ENCODE measurements at places on chromosomes 1 and 21.

GRCh38 chr1:113488576-113489177 is 98.4 kb downstream of the MAGI3 start:
- no peak for DNase-seq

GRCh38 chr1:180586671-180587155 is 27.9 kb downstream of the OVAAL start:
- peak; percentile 60 for DNase-seq

DNA sequence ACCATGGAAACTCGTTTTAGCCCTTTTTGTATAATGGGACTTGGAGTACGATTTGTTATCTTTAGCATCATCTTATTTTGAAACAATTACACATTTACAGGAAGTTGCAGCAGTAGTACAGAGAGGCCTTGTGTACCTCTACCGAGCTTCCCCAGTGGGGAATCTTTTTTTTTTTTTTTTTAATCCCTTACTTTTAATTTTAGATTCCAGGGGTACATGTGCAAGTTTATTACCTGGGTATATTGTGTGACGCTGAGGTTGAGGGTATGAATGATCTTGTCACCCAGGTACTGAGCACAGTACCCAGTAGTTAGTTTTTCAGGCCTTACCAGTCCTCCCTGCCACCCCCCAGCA is 45.9 kb downstream of the HHAT start:
- DNase-seq: no peak

- DNase-seq: no peak
Observed at GRCh38 chr1:107183011-107183410, 42.2 kb downstream of the NTNG1 start.

DNA sequence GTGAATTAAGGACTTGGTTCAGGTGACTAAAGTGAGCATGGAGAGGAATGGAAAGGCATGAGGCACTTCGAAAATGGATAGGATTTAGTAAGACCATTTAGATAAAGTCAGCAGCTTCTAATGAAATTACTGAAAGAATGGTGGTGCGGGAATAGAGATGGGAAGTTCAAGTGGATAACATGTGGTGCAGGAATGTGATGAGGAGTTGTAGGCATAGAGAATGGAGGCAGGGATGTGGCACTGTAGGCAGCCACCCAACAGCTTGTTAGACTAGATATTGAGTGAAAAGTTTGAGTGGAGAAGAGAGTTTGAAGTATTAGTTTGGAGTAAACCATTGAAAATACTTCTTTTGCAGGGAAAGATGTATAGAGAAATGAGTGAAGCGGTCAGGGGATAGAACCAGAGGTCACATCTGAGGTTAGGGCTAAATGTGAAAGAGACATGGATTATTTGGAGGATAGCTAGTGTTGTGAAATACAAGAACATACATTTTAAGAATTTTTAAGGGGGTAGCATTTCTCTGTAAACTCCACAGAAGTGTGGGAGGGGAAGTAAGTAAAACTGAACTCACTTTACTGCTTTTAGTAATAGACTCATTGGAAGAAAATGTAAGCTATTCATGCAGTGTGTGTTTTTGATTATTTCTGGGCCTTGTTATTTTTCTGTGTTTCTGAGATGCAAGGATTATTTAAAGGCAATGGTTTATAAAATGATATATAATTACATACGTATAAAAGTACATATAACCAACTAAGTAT is 46.2 kb downstream of the DYRK1A start:
- DNase-seq: no peak

- DNase-seq: no peak
Observed at GRCh38 chr1:97044159-97044760, 322.7 kb downstream of the PTBP2 start.

DNA sequence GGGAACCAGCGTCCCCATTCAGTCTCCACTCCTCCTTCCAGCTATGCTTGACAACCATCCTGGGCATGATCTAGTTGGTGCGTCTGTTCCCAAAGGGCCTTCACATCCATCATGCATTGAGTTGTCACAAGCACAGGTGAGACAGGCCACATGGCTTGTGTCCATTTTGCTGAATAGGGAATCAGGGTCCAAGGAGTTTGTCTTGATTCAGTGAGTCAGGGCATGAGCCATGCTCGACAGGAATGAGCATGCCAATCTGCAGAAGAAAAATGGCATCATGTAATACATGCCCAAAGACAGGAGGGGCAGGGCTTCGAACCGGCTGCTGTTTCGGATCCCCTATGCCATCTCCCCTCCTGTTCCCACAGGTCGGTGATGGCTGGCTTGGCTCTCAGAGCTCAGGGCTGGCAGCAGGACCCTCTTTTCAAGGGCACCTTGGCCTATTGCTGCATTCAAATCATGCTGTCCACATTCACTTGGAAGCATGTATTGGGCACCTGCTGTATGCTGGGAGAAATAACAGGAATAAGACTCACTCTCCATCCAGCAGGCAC is 44.5 kb downstream of the PKP1 start:
- DNase-seq: no peak

GRCh38 chr1:219374636-219375035 is 201.0 kb downstream of the LYPLAL1 start:
- DNase-seq: no peak

GRCh38 chr1:161076410-161076809 is 6.7 kb upstream of the ARHGAP30 start:
- no peak for DNase-seq

DNA sequence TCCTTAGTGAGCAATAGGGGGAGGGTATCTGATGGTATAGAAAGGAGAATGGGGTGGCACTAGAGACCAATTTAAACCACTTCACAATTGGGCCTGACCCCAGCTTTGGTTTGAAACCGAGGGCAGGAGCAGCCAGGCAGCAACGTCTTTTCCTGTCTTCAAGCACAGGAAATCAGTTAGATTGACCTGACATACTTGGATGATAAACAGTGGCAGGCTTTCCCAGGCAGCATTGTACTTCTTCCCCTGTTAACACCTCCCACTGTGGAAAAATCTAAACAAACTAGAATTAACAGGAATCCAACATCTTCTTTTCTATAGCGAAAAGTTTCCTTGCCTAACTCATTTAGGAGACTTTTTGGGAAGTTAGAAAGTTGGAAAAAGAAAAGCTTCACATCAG is 40.6 kb downstream of the SELL start:
- no peak for DNase-seq

DNA sequence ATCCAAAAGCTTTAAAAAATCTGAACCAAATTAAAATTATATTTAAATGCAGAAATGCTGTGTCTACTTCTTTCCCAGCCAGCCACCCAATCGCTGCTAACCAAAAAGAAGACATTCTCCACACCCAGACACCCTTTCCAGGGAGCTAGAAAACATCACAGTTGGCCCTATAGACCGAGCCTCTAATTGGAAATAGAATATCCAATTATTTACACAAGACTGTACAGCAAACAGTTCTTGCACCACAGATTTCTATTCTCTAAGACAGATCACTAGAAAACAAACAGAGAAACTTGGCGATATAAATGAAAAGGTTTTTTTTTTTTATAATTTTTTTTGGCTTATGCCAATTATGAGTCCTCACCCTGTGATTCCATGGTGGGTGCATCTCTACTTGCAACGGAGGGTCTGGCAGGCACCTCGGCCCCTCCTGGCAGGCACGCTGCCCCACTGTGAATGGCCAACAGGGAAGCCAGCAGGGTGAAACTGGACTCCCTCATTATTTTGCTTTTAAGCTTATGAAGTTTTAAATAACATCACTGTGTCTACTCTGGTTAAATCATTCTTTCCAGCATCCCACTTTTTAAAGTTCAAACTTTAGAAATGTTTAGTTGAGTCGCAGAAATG is 29.2 kb downstream of the BCAR3 start:
- DNase-seq: no peak

DNA sequence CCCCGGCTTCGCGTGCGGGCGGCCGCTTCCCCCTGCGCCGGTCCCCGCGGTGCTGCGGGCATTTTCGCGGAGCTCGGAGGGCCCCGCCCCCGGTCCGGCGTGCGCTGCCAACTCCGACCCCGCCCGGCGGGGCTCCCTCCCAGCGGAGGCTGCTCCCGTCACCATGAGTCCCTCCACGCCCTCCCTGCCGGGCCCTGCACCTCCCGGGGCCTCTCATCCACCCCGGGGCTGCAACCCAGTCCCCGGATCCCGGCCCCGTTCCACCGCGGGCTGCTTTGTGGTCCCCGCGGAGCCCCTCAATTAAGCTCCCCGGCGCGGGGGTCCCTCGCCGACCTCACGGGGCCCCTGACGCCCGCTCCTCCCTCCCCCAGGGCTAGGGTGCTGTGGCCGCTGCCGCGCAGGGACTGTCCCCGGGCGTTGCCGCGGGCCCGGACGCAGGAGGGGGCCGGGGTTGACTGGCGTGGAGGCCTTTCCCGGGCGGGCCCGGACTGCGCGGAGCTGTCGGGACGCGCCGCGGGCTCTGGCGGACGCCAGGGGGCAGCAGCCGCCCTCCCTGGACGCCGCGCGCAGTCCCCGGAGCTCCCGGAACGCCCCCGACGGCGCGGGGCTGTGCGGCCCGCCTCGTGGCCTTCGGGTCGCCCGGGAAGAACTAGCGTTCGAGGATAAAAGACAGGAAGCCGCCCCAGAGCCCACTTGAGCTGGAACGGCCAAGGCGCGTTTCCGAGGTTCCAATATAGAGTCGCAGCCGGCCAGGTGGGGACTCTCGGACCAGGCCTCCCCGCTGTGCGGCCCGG is 159.2 kb downstream of the RUNX1 start:
- DNase-seq: peak; percentile 86

DNA sequence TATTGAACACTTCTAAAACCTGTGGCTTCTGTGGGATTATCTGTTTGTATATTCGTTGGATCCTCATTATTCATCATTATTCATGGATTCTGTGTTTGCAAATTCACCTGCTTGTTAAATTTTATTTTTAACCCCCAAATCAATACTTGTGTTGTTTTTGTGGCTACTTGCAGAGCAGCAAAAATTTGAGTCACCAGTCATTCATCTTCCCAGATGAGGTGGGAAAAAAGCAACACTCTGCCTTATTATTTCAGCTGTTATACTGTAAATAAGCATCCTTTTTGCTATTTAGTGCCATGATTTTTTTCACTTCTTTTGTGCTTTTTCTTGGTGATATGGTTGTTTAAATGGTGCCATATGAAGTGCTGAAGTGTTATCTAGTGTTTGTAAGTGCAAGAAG is 56.7 kb downstream of the RASAL2 start:
- DNase-seq: no peak

GRCh38 chr1:110585481-110585880 is 20.7 kb downstream of the KCNA2 start:
- DNase-seq: no peak

- no peak for DNase-seq
Observed at GRCh38 chr1:220732137-220732536, 16.0 kb upstream of the MTARC2 start.

GRCh38 chr1:185463011-185463410 is 146.0 kb upstream of the IVNS1ABP start:
- peak; percentile 43 for DNase-seq

- no peak for DNase-seq
Observed at GRCh38 chr1:6208723-6209660, 3.1 kb downstream of the RNF207 start.

DNA sequence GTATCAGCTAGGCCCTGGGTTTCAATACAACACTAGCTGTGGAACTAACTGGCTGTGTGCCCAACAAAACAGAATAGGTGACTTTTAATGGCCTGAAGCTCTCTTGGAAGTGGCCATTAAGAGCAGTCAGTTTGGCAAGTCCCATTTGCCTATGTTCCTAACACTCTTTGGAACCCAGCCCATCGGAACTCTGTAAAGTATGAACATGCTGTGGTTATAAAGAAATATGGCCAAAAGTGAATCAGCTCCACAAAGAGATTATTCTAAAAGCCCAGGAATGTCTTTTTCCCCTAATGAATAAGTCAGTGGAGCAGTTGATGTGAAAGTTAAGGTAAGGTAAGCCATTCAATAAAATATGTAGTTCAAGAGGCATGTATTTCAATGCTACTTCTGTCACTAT is 223.7 kb upstream of the ADAMTS5 start:
- DNase-seq: peak; percentile 88

- no peak for DNase-seq
Observed at GRCh38 chr1:186799689-186800054, 29.1 kb upstream of the PLA2G4A start.

DNA sequence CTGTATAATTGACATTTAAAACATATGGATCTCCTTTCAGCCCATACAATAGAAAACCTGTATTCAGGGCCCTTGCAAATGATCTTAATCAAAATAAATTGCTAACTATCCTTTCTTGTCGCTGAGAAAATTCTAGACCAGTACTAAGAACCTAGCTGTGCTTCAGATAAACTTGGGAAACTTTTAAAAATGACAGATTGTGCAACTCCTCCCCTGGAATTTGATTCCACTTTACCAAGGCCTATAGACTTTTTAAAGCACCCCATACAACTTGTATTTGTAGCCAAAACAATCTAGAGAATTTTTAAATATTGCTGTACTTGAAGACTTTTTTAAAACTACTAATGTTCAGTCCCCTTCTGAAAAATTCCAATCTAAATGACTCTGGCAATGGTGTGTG is 51.6 kb downstream of the ZNF644 start:
- DNase-seq: no peak

GRCh38 chr1:34740161-34740868 is 14.5 kb upstream of the GJB5 start:
- DNase-seq: no peak

GRCh38 chr1:29832471-29832870 is 596.1 kb downstream of the PTPRU start:
- DNase-seq: no peak

- peak; percentile 75 for DNase-seq
Observed at GRCh38 chr1:169779970-169780369, 14.7 kb downstream of the METTL18 start.

GRCh38 chr21:42130441-42130840 is 59.3 kb downstream of the UMODL1 start:
- no peak for DNase-seq

DNA sequence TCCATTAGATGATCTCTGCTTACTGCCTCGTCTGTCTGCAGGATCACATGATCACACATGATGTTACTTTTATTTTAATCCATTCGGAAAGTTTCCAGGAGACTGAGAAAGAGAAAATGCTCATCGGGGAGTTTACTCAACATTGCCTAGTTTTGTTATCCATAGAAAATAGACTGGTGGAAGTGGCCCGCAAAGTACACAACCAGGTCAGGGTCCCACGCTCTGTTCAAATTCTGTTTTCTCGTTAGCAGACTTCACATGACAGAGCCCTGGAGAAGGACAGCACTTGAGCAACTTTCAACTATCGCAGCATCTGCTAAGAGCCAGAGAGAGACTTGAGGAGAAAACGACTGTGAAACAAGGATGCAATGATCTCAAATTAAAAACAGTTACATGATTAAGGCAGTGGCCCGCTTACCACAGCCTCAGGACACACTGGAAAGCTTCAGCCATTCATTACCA is 44.2 kb downstream of the ADAMTS1 start:
- DNase-seq: no peak

DNA sequence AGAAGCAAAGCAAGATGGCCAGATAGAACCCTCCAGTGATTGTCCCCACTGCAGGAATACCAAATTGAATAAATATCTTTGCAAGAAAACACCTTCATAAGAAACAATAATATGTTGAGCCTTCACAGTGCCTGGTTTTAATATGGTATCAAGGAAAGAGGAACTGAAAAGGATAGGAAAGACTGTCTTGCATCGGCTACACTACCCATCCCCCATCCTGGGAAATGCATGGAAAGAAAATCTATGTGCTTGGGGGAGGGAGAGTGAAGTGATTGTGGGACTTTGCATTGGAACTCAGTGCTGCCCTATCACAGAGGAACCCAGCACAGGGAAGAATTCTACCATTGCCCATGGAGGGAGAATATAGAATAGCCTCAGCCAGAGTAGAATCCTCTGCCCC is 28.6 kb upstream of the AK5 start:
- DNase-seq: no peak

Measured in Caki2 (cell line).